A673 (cell line): ENCODE measurements at places on chromosomes 3 and 15.
A peak's percentile ranks its signal among the peaks of the same experiment; 100 is the strongest.

DNA sequence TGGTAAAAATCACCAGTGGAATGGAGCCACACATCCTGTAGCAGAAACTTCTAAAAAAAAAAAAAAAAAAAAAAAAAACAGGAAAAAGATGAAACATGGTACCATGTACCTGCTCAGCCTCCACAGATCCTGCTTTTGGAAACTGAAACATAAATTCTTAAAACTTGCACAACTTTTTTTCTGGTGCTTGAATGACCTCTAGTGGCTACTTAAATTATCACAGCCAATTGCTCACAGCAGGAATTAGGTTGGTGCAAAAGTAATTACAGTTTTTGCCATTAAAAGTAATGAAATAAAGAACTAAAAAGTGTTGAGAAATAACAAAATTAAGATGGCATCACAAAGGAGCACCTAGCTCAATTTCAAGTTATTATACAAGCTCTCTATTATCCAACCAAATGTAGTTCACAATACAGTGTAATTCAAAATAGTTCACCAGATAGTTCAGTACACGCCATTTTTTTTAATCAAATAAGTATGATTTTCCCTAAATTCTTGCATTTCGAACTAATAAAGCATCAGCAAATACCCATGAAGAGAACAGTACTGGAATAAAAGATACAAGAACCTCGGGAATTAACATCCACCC is 80.6 kb downstream of the ULK4 start:
- DNase-seq, result peak; percentile 28

GRCh38 chr3:171953301-171954022 is 85.9 kb upstream of the FNDC3B start:
- no peak for DNase-seq

GRCh38 chr15:90957031-90957790 is 2.5 kb downstream of the RCCD1 start:
- DNase-seq, result peak; percentile 51

- no peak for DNase-seq
These were observed 161.0 kb downstream of the NAALADL2 start for GRCh38 chr3:175020101-175020500.

DNA sequence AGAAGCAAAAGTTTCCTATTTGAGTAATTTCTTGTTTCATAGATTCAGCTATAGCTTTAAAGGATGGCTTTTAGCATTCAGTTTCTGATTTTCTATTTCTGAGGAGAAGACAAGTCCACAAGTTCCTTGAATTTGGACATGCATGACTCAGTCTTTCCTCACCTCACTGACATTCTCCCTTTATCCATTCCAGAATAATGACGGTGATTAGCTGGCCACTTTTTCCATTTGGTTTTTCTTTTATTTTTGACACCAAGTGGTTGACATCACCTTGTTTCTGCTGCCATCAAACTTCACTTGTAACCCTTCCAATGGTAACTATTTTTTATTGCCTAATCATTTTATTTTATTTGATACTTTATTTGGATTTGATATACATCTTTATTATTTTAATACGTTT is 404.4 kb upstream of the KCNMB2 start:
- no peak for DNase-seq

GRCh38 chr3:136624371-136624770 is 127.8 kb downstream of the STAG1 start:
- no peak for DNase-seq

GRCh38 chr3:50297896-50298725 is 1.1 kb downstream of the HYAL3 start:
- no peak for DNase-seq

- DNase-seq, result no peak
These were observed 23.6 kb downstream of the GATM start for GRCh38 chr15:45354711-45355110.

- DNase-seq, result no peak
These were observed 128.3 kb downstream of the PLCL2 start for GRCh38 chr3:17013050-17013449.

DNA sequence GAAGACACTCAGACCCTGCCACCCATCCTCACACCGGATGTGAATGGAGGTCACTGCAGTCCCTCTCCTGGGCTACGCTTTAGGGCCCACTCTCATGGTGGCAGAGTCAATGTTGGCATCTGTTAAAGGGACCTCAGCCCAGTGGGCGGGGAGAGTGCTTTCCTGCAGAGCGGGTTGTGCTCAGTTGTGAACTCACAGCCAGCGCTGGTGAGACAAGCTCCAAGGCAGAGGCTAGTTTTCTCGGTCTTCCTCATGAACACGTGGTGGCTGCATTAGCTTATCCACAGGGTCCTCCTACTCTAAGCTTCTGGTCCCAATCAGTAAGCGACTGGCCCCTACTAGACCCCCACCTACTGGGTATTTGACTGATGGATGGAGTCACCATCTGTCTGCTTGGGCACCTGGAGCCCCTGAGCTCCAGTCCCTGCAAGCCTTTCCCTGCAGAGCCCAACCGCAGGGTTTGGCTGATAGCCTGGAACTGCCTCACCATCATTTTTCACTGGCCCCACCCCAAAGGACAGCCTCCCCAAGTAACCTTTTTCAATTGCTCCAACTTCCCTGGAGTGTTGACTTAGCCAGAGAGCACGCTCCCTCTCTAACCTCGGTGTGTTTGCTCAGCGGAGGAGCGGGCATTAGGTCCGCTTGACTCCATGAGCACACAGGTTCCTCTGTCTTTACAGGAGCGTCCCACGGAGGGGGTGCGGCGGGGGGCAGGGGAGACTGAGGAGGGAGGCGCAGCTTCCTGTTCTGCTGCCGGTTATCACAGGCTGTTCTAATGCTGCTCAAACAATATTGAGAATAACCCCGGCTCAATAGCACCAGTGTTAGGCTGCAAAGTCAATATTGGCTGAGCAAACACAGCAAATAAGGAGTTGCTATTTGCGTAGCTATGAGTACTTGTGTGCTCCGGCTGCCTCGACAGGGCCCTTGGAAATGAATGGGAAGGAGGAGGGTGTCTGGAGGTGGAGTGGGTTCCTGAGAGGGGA is 141.7 kb downstream of the RPLP1 start:
- DNase-seq, result peak; percentile 8

- DNase-seq, result no peak
These were observed 33.8 kb downstream of the MRAS start for GRCh38 chr3:138381950-138382715.

GRCh38 chr3:10423171-10423882 is 82.1 kb downstream of the ATP2B2 start:
- no peak for DNase-seq

GRCh38 chr3:13067778-13068177 is 5.5 kb downstream of the IQSEC1 start:
- no peak for DNase-seq

DNA sequence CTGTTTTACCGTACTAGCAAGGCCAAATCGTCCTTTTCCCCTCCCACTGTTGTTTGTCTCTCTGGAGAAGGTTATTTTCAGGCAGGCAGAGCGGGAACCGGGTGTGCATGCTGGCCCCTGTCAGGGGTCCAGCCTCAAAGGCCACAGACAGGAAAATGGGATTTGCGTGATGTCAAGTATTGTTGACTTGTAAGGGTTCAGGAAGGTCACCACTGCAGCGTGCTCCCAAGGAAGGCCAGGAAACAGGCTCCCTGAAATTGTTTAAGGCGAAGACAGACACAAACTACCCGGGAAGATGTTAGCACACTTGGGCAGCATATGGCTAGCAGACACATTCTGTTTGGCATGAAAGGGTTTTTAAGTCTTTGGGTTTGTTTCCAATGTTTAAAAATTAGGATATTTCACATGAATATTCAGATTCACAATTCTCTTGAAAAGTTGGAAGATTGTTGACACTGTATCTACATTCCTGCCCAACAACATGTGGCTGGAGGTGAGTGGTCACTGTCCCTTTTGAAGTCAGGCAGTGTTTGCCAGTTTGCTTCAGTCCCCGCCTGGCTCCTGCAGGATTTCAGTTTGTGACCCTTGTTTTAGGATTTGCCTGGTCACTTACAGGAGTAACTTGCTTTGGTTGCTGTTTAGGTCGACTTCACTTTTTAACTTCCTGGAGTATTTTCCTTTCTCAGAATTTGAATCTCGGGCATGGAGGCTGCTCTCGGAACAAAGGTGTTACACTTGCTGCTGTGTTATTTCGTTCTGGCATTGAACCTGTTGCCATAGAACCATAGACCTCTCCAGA is 90.4 kb downstream of the BDH1 start:
- no peak for DNase-seq

DNA sequence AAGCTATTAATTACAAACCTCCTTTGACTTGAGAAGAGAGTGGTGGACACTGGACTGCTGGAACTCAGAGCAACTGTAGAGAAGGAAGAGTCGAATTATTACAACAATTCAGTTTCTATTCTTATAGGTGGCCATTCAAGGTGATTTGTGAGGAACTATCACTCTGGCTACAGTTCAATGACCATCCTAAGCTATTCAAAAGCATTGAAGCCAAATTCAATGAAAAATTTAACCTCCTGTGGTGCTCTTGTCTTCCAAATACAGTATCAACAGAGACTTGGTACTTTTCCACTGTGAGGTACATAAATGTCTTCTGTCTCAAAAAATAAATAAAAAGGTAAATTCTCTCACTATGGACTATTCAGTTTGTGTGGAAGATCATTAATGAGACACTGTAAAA is 513.3 kb upstream of the SEMA6D start:
- no peak for DNase-seq

DNA sequence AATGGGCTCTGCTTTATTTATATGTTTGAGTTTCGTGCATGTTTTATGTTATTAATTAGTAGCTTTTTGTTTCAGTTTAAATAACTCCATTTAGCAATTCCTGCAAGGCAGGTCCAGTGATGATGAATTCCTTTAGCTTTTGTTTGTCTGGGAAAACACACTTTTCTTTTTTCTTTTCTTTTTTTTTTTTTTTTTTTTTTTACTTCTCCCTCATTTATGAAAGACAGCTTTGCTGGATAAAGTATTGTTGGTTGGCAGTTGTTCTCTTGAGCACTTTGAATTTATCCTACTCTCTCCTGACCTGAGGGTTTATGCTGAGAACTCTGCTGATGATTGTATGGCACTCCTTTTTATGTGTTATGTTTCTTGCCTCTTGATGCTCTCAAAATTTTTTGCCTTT is 35.7 kb downstream of the TMEM39A start:
- DNase-seq, result no peak

GRCh38 chr3:30531017-30531570 is 75.3 kb upstream of the TGFBR2 start:
- no peak for DNase-seq

DNA sequence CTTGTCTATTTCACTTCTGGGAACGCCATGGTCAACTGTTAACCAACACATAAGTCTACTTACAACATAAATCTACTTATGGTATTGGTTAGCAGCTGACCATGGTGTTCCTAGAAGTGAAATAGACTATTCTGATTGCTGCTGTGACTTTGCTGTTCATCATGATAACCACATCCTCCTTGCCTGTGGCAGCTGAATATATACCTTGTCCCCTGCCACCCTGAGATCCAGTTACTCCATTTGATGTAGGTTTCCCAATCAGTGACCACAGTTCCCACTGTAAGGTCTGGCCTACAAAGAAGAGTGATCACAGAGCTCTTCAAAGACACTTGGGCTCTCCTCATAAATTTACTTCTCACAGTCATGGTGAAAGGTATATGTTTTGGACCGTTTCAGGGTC is 66.8 kb upstream of the ALDH1A3 start:
- no peak for DNase-seq

GRCh38 chr3:129233538-129233937 is 15.9 kb upstream of the COPG1 start:
- DNase-seq, result no peak

DNA sequence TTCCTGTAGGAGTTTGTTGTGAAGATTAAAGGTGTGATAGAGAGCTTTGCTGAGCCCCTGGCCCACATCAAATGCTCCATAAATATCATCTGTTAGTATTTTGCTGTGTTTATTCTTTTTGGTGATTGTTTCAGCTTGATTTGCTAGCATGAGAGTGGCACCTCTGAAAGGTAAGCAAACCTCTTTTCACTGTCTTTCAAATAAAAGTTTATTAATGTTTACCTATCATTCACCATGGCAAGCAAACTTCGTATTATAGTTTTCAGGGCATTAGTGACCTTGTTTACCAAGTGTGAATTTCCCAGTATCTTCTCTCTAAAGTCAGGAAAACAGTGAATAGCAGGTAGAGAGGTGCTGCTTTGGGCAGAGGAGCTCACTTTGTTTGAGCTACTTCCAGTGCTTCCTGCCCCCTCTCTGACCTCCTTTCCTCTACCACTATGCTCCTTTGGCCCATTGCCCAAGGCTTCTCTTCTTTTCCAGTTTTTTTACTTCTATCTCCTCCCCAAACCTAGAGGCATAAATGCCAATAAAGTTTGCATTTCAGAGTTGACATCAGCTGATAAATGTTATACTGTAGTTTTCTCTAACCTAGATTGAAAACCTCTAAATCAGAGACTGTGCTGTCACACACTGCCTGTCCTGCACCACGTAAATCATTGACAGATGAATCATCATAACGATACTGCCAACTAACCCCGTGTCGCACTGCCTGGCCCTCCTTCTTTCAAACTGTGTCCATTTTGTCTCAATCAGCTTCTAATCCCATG is 569.0 kb downstream of the TUSC7 start:
- DNase-seq, result peak; percentile 23

DNA sequence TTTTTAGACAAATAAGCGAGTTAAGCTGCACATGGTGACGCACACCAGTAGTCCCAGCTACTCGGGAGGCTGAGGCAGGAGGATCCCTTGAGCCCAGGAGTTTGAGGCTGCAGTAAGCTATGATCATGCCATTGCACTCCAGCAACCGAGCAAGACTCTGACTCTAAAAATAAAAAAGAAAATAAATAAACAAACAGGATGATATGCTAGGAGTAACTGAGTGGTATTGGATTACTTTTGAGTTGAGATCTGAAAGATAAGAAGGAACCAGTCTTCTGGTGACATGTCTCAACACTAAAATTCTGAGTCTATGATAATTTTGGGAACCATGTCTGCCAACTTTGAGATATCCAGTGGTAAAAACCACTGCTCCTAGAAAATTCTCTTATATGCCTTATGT is 109.1 kb upstream of the SKOR1 start:
- DNase-seq, result no peak

DNA sequence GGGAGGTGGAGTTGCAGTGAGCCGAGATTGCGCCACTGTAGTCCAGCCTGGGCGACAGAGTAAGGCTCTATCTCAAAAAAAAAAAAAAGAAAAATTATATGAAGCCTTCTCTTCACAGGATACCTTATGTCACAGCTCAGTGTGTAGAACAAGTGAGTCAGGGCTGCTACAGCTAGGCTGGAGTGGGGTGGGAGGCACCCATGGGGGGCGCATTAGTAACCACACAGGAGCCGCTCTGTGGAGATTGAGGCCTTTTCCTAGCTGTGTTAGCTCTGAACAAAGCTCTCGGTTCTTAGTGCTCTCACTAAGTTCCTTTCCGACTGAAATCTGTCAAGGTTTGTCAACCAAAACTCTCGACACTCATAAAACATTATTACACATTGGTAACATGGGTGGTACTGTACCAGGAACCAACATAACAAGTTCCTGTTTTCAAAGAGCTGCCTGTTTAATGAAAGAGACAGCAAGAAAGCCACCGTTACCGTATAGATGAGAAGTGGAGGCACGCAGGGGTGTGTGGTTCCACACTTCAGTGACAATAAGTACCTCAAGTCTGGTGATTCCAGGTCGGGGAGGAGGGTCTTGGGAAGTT is 4.5 kb downstream of the LRRC31 start:
- no peak for DNase-seq
